ENCODE measurements at places on chromosomes 16 and 17.

GRCh38 chr17:80005360-80006338 lies 30.0 kb downstream of the TBC1D16 start:
- no peak overlapping the region for H3K4me3 ChIP-seq
- H3K27me3 ChIP-seq = no peaks in the 10 kb centered on the region
- DNase-seq = peak; percentile 56
- peaks cover 85% of the 10 kb centered on the region for H3K36me3 ChIP-seq
- H3K4me1 ChIP-seq = no peaks in the 10 kb centered on the region

GRCh38 chr16:57653936-57654335 lies 14.2 kb upstream of the ADGRG3 start:
- no peak for DNase-seq
- no peak overlapping the region for H3K4me3 ChIP-seq
- H3K36me3 ChIP-seq = peaks cover 49% of the 10 kb centered on the region

- H3K4me1 ChIP-seq = peaks cover 2% of the 10 kb centered on the region
- DNase-seq = no peak
- H3K36me3 ChIP-seq = no peaks in the 10 kb centered on the region
- H3K4me3 ChIP-seq = no peak overlapping the region
- no peak overlapping the region for H3K27ac ChIP-seq
Observed at GRCh38 chr17:61381537-61381936, 18.1 kb upstream of the TBX2 start.

GRCh38 chr17:34665819-34666763 lies 86.7 kb downstream of the TMEM132E start:
- H3K4me1 ChIP-seq = peaks cover 5% of the 10 kb centered on the region
- H3K27me3 ChIP-seq = peaks cover 19% of the 10 kb centered on the region
- no peaks in the 10 kb centered on the region for H3K36me3 ChIP-seq
- no peak for DNase-seq
- no peak overlapping the region for H3K4me3 ChIP-seq
- H3K27ac ChIP-seq = no peak overlapping the region

GRCh38 chr17:61122326-61122913 lies 277.2 kb upstream of the TBX2 start:
- no peak overlapping the region for H3K27ac ChIP-seq
- no peaks in the 10 kb centered on the region for H3K27me3 ChIP-seq
- DNase-seq = no peak
- H3K4me3 ChIP-seq = no peak overlapping the region

DNA sequence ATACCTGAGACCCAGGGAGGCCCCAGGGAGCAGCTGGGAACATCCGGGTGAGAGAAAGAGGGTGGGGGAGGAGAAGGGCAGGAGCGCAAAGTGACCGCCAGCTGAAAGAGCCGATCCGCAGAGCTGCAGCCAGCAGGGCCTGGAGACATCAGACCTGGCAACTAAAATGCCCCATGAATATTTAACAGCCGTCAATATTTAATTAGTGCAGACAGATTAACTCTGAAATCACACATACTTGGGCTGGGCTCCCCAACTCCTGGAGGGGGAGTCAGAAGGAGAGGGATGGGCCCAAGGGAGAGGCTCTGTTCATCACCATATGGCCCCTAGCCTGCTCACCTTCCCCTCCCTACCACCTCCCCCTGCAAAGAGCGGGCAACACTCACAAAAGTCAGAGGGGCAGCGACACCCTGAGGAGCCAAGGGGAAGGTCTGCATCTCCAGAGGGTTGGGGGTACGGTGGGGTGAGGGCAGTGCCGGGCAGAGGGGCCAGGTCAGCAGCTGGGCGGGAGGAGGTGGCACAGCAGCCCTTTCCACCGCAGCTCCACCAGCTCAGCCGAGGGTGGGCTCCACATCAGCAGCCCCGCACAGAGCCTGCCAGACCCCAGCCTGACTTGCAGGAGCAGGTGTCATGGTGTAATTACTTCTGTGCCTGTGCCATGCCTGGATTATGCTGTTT lies 61.9 kb upstream of the CCL1 start:
- no peak for DNase-seq
- H3K4me1 ChIP-seq = peaks cover 10% of the 10 kb centered on the region
- no peak overlapping the region for H3K27ac ChIP-seq
- H3K36me3 ChIP-seq = no peaks in the 10 kb centered on the region

GRCh38 chr16:17460890-17461289 lies 9.9 kb downstream of the XYLT1 start:
- no peaks in the 10 kb centered on the region for H3K36me3 ChIP-seq
- DNase-seq = no peak
- no peaks in the 10 kb centered on the region for H3K27me3 ChIP-seq
- no peak overlapping the region for H3K4me3 ChIP-seq
- H3K27ac ChIP-seq = no peak overlapping the region
- peaks cover 22% of the 10 kb centered on the region for H3K4me1 ChIP-seq

GRCh38 chr17:7343250-7343649 lies 6.9 kb downstream of the ACAP1 start:
- H3K36me3 ChIP-seq = no peaks in the 10 kb centered on the region
- no peak overlapping the region for H3K27ac ChIP-seq
- DNase-seq = no peak
- no peak overlapping the region for H3K4me3 ChIP-seq
- no peaks in the 10 kb centered on the region for H3K27me3 ChIP-seq

- no peak overlapping the region for H3K27ac ChIP-seq
- peaks cover 16% of the 10 kb centered on the region for H3K4me1 ChIP-seq
- DNase-seq = no peak
- no peaks in the 10 kb centered on the region for H3K27me3 ChIP-seq
Observed at GRCh38 chr17:35766903-35767510, 6.3 kb downstream of the C17orf50 start.

- H3K27me3 ChIP-seq = no peaks in the 10 kb centered on the region
- no peak overlapping the region for H3K4me3 ChIP-seq
- no peaks in the 10 kb centered on the region for H3K4me1 ChIP-seq
- DNase-seq = no peak
Observed at GRCh38 chr16:54783226-54783625, 147.4 kb upstream of the IRX5 start.

DNA sequence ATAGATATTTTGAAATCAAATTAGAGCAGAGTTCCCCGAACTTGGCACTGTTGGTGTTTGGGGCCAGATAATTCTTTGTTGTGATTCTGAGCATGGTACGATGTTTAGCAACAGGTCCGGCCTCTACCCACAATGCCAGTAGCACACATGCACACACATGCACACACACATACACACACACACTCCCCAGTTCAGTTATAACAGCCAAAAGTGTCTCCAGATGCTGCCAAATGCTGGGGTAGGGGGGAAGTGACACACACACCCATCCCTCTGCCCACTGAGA lies 96.8 kb upstream of the PSMD7 start:
- no peaks in the 10 kb centered on the region for H3K4me1 ChIP-seq
- H3K4me3 ChIP-seq = no peak overlapping the region
- H3K27ac ChIP-seq = no peak overlapping the region
- no peaks in the 10 kb centered on the region for H3K36me3 ChIP-seq
- H3K27me3 ChIP-seq = no peaks in the 10 kb centered on the region
- no peak for DNase-seq

Measured in neuronal stem cell (in vitro differentiated cells).